ENCODE measurements at places on chromosomes 7 and 10. TPM values are rescaled to one million over a fixed set of nuclear protein-coding genes. Genes with fewer than 3 reads are reported as not detected.

DNA sequence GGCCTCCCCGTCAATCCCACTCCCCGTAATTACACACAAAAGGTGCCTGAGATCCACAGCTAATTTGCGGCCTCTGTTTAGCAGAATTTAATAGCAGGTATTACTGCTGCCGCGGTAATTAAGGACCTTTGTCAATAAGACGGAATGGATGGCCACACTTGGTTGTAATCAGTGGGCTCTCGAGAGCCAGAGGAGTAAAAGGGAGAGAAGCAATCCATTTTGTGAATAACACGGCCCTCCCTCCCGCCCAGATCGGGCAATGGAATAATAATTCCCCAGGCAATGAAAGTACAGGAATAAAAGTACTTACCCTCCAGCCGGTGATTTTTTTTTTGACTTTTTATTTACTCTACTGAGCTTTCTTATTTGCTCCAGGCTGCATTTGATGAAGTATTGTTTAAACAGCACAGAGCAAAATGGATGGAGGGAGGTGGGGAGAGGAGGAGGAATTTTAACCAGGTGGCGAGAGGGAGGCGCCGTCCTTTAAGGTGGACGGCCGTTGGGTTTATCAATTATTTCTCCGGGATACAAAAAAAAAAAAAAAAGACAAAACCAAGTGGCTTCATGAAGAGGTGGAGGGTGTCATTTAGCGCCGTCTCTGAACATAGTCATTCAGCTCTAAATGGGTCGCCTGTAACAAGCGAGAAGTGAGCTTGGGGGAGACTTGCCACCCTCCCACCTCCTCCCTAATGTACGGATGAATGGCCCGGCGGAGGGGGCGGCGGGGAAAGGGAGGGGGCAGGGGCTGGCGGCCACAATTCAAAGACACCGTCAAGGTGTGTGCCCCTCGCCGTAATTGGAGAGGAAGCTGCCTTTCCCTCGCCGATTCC, 120.3 kb downstream of the BUB3 start:
- no peaks in the 10 kb centered on the region for H3K27me3 ChIP-seq
- no peak overlapping the region for H3K27ac ChIP-seq
- H3K4me1 ChIP-seq: no peaks in the 10 kb centered on the region
- H3K36me3 ChIP-seq: no peaks in the 10 kb centered on the region
- no peak for DNase-seq

The C10orf62 gene
- polyA plus RNA-seq: not detected

GRCh38 chr10:68902382-68902781, 1.3 kb downstream of the DDX50 start:
- H3K27ac ChIP-seq: peak overlapping the region; percentile 15
- H3K4me1 ChIP-seq: peaks cover 3% of the 10 kb centered on the region
- H3K36me3 ChIP-seq: peaks cover 3% of the 10 kb centered on the region
- H3K27me3 ChIP-seq: no peaks in the 10 kb centered on the region

- DNase-seq: no peak
- H3K36me3 ChIP-seq: no peaks in the 10 kb centered on the region
- no peak overlapping the region for H3K4me3 ChIP-seq
- H3K27me3 ChIP-seq: no peaks in the 10 kb centered on the region
- H3K4me1 ChIP-seq: no peaks in the 10 kb centered on the region
Observed at GRCh38 chr7:151540146-151540545, 20.5 kb upstream of the RHEB start.

The CDHR1 gene
- polyA plus RNA-seq: 0.15 TPM
